ENCODE measurements at places on chromosomes 3 and 15.

DNA sequence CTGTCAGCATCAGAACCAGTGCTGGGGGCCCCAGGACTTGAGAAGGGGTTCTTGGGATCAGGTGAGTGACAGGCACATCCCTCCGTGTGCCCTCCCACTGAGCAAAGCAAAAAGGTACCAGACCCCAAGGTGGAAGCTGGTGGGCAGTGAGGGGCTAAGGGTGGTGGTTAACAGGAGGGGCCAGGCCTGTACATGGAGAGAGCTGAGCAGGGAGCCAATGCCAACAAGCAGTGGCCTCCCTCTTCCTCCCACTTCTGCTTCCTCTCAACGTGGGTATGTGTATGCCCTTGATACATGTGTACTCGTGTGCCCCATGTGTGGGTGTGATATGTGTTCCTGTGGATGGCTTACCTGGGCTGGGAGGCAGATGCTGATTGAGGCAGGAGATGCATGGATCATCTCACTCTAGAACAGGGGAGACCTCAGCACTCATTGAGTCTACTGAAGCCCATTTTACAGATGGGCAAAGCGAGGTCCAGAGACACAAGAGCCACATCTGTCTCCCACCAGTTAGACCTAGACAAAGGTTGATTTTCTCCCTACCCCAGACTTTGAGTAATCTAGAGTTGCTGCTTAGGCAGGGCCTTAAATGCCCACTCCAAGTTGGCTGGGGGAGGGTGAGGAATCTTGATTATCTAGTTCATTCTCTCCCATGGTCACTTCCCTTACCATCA is 945 bp downstream of the VIPR1 start:
- no peak for DNase-seq

DNA sequence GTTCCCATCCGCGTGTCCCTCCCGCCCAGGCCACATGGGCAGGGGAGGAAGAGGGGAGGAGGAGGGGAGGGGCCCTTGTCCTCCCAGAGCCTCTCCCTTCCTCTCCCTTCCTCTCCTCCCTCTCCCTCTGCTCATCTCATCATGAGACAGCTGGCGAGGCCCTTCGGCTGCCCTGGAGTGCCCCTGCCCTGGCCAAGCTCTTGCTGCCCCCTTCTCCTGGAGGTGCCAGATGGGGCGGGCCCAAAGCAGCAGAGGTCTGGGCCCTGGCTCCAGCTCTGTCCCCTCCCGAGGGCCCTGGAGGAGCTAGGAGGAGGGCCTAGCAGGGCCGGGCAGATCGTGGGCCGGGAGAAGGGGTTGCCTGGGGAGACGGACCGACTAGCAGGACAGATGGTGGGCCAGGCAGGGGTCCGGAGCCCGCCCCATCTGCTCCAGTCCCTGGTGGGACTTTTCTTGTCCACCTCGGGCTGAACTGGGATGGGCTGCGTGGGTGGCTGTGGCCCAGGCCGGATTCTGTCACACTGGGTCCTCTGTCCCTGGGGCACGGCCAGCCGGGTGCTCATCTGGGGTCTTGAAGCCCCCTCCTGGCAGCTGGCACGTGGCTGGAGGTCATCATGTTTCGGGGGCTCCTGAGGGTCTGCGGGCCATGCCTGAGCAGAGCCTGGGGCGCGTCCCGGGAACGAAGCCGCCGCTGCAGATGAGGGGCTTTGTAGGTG is 183.4 kb downstream of the GOLGA6L6 start:
- DNase-seq: no peak

GRCh38 chr3:56304069-56304468 is 164.2 kb downstream of the ERC2 start:
- no peak for DNase-seq

DNA sequence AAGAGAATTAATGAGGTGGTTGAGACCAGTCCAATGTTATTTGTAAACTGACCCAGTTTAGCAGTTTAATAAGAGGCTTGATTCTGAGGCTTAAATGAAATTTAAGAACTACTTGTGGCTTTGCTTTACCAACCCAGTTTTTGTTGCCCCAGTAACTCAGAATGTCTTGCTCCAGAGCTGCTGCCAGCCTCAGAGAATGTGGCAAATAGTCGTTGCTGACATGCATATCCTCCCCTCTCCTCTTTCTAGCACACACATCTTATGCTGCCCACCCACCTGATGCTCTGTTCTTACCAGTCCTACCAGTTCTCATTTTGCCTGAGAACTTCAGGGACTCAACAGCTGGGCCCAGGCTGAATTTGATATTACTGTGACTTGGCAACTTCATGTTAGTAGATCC is 92.4 kb upstream of the TSC22D2 start:
- no peak for DNase-seq

GRCh38 chr3:177881351-177881750 is 654.9 kb upstream of the KCNMB2 start:
- DNase-seq: no peak

DNA sequence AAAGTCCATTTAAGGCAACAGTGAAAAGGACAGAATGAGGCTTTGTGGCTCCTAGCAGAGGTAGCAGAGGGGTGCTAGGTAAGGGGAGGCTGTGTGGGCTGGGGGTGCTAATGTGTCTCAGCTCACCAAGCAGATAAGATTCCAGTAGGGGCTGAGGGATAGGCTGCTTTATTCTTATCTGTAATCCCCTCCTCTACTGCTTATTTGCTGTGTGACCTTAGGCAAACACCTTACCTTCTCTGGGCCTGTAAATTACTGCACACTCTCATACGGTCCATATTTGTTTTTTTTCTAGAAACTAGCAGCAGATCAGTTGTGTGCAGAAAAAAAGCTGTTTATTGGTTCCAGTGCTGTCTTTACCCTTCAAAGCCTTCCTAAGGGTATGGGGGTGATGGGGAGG is 52.8 kb downstream of the SMAD6 start:
- DNase-seq: no peak

DNA sequence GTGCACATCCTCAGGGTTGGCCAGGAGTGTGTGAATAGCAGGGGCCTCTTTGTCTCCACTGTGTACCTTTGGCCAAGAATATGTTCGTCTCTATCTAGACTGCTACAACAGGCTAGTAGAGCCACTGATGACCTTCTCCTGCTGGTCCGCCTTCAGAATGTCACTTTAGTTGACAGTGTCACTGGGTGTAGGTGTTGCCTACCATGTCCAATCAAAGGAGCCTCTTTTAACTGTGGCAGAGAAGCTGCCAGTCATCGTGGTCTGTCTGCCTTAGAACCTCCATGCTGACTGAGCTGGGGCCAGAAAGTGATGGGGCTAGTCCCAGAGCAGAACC is 40.1 kb downstream of the OXSR1 start:
- DNase-seq: no peak

DNA sequence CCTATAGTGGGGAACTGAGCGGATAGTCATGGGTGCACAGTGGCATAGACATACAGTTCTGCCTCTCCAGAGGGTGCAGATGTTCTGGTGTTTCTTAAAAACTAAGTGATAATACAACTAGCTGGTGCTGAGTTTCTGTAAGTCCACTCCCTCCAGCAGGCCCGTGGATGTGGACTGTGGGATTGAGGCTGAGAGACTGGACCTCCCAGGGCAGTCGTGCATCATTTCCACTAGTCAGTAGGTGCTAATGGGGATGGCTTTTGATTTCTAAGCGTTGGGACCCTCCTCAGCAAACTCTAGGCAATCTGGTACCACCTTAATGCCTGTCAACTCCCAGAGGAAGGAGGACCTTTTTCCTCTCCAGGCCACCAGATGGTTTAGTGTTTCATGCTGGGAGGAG is 27.3 kb upstream of the TIMP4 start:
- no peak for DNase-seq

DNA sequence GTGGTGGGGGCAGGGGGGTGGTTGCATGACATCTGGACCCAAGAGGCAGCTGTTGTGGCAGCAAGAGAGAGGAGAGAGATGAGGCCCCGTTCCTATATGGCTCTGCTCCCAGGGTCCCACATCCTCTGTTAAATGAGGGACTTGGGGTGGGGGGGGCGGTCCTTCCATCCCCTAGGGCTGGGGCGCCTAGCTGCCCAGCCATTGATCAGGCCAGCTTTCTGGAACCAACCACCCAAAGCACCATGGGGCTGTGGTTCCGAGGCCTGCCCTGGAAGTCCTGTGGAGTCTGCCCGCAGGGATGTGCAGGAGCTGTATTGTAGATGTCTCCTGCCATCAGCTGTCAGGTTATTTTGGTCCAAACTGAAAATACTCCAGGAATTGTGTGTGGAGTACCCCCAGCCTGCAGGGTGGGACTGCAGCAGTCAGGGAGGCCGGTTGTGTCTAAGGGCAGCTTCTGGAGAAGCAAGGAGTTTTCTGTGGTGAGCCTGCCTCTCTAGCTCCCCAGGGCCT is 5.2 kb downstream of the FURIN start:
- no peak for DNase-seq

Data from GM19239 (cell line).